ENCODE measurements at places on chromosomes 13 and 19.

- DNase-seq: no peak
Measured at GRCh38 chr13:80386592-80386991, 45.7 kb upstream of the SPRY2 start.

DNA sequence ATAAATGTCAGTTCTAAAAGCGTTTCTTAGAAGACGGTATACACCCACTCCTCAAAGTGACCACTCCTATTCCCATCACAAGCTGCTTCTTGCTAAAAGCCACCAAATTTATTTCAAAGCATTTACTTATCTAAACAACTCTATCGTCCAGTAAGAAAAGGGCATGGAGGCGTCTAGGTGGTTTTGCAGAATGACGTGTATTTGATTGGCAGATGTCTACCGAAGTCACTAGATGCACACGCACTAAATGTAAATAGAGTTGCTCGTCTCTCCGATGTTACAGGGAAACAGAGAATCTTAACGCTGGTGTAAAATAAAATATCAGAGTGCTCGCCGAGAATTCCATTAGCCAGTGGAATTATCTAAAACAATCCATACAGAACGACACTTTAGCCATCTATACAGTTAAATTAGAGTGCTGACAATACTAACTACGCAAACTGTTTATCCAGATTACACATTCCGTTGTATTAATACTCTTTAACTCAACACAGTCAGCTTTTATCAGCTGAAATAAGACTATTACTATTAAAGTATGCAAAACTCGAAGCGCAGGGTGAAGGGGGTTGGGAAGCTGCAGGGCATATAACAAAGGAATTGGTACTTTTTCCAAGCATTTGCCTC, 1.9 kb downstream of the KLF12 start:
- no peak for DNase-seq

DNA sequence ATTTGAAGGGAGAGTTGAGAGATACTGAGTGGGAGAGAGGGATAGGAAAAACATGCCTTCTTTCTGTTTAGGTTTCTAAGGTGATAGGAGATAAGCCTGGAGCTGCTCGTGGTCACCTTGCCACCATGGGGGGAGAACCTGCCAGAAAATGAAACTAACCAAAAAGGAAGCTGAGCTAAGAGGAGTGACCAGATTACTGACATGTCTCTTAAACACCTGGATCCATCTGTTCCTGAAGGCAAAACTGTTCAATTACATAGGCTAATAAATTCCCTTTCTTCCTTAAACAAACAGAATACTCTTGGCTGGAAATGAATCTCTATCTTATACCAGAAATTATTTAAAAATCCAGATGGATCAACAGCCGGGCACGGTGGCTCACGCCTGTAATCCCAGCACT, 27.3 kb downstream of the ZNF473 start:
- DNase-seq: no peak

DNA sequence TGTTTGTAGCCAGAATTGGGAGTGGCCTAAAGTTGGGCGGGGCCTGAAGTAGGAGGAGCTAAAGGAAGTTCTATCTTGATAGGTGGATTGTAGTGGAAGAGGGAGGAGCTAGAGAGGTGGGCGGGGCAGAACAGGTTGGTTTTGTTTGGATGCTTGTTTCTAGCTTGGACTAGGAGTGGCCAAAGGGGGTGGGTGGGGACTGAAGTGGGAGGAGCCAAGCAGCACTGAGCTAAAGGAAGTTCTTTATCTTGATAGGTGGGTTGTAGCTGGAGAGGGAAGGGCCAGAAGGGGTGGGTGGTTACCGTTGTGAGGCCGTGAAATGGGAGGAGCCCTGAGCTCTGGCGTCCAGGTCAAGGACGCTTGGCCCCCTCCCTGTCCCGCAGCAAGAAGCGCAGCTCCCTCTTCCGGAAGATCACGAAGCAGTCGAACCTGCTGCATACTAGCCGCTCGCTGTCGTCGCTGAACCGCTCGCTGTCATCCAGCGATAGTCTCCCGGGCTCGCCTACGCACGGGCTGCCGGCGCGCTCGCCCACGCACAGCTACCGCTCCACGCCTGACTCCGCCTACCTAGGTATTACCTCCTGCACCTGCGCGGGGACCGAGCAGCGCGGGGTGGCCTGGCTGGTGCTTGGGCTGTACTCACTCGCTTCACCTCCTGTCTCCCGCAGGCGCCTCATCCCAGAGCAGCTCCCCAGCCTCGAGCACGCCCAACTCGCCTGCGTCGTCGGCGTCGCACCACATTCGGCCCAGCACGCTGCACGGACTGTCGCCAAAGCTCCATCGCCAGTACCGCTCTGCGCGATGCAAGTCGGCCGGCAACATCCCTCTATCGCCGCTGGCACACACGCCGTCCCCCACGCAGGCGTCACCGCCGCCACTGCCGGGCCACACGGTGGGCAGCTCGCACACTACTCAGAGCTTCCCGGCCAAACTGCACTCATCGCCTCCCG, 8.0 kb downstream of the DNASE2 start:
- DNase-seq: no peak

DNA sequence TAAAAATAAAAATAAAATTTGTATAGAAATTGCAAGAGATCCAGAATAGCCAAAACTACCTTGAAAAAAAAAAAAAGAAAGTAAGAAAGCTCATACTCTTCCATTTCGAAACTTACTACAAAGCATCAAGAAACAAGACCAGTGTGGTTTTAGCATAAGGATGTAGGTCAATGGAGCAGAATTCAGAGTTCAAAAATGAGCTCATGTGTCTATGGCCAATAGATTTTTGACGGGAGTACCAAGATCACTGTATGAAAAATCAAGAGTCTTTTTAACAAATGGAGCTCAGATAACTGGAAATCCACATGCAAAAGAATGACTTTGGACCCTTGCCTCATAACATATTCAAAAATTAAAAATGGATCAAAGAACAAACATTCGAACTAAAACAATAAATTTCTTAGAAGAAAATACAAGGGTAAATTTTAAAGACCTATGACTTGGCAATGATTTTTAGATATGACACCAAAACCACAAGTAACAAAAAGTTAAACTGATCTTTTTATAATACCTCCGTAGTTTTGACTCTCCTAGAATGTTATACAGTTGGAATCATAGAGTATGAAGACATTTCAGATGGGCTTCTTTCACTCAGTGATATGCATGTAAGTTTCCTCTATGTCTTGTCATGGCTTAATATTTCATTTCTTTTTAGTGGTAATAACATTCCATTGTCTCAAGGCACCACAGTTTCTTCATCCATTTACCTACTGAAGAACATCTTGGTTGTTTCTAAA, 43.2 kb downstream of the KLF12 start:
- no peak for DNase-seq

GRCh38 chr19:39341129-39341718, 997 bp upstream of the SAMD4B start:
- DNase-seq: no peak

- no peak for DNase-seq
Measured at GRCh38 chr19:35171730-35172129, 17.2 kb downstream of the FXYD5 start.

DNA sequence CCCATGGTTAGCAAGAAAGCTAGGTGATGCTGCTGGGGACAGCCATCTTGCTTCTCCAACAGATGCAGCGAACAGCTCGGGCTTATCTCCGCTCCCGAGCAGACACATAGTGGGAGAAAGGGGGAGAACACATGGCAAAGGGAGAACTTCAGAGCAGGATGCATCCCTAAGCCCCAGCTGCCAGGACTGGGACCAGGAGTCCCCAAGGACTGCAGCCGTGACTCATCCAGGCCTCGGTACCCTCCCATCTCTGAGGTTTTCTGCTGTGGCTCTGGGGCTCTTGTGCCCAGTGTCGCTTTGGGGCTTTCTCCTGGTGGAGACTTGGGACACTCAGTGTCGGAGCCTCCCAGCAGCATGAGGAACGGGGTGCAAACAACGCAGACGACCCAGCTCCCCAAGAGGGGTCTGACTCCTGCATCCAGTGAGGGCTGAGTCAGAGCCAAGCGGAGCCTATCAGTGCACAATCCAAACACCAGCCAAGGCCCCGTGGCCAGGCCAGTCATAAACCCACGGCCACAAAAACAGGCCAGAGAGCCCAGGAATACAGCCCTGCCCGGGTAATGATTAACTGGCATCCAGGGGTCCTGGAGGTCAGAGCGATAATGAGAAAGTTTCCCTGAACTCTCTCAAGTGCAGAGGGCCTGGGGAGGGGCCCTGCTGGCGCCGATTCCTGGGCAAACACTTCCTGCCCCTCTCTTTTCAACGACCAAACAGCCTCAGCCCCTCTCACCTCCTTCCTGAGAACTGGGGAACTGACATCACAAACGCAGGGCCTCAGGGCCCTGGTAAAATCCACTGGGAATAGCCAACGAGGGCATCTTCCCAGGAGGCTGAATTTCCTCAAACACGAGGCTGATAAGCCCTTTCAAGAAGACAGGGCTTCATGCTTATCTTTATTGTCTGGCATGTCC, 202.9 kb downstream of the USP12 start:
- no peak for DNase-seq

- no peak for DNase-seq
Measured at GRCh38 chr19:5271145-5271544, 69.5 kb downstream of the PTPRS start.

- DNase-seq: no peak
Measured at GRCh38 chr19:29583196-29583999, 22.7 kb upstream of the POP4 start.

DNA sequence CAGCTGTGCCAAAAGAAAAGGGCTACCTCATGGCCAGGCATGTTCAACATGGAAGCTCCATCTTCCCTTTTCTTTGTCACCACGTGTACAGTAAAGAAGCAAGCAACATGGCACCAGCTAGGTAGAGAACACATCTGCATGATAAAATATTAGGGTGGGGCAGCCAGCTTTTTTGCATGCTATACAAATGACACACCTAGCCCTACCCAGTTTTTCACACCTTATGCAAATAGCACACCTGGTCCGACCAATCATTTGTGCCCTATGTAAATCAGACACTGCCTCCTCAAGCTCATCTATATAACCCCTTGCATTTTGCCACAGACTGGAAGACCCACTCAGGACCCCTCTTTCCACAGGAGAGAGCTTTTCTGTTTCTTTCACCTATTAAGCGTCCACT, 85.5 kb downstream of the STOML3 start:
- DNase-seq: no peak

DNA sequence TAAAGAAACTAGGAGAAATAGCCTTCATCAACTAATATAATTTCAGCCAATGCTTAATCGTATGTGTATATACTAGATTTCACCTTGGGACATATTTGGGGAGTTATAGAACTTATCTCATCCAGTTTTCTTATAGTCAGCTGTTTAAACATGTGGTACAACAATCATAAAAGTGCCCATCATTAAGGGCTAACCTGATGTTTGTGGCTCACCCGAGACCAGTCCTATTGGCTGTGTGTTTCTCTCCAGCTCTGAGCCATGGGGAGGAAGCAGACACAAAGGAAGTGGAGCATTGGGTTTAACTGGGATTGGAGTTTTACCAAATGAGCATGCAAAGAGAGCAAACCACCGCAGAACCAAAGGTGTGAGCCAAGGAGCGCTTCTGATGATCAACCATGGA, 114.3 kb upstream of the KLF12 start:
- DNase-seq: no peak

GRCh38 chr19:11300811-11301120, 4.8 kb downstream of the TSPAN16 start:
- DNase-seq: no peak

DNA sequence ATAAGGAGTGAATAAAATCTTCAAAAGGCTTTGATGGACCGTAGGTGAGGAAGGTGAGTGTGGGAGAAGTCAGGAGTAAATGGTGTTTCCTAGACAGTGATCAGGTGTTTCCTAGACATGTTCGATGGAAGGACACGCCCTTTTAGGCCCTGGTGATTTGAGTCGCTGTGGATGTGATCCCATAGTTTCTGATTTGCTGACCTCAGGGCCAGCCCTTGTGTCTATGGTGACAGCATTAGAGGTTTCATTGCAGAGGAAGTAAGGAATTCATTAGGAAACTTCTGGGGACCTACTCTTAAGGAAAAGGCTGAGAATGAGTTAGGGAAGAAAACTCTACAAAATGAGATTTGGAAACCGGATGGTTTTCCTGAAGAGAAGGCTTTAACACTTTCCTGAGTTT, 31.5 kb upstream of the RNF113B start:
- no peak for DNase-seq

DNA sequence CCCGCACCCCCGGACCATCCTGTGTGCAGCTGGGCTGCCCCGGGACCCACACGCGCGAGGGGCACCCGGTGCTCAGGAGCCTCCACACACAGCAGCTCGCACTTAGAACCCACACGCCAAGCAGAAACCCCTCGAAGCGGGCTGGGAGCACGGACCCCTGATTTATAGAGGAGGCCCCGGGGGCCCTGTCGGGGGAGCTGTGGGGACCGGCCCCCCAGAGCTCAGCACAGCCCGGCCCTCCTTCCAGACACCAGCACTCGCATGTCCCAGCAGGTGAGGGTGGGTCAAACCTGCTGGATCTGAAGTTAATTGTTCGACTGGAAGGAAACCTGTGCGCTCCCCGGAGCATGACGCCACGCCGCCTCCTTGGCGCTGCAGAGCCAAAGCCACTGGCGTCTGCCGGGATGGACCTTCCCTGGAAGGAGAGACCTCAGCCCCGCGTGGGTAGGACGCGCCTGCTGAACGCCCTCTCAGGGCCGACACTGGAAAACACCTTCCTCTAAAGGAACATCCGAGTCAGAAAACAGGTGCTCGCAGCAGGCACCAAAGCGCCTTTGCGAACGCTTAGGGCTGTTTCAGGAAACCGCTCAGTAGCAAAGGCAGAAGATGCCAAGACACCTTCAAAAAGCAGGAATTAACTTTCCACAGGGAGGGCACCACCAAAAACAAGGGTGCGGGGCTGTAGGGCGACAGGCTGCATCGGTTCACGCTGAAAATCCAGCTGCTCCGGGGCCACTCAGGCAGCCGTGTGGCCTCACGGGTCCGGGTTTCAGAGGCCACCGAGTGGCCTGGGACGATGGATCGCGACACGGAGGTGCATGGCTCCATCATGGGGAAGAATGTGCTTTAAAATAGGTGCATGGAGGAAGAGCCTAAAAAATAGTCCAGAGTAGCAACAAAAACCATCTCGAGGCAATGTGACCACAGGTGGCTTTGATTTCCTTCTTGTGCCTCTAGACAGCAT, 37.8 kb upstream of the GRTP1 start:
- DNase-seq: no peak

GRCh38 chr19:55379174-55379573, 2.5 kb downstream of the TMEM190 start:
- DNase-seq: no peak

DNA sequence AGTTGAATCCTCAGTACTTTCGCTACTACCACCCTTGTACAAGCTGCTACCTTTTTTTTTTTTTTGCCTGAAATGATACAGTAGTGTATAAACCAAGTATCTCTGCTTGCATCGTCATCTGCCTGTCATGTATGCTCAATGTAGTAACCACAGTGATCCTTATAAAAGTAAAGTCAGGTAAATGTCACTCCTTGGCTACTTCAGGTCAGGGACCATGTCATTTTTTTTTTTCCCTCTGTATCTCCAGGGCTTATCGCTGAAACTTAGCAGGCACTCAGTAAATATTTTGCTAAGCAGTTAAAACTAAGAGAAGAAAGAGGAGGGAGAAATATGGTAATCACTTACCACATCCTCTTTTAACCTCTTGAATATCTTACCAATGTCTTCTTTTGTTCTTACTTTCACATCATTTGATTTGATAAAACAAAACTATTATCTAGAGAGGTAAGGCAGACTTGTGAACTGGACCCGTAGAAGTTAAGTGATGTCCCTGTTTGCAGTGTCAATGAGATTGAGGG, 96.8 kb upstream of the KLF12 start:
- DNase-seq: no peak

GRCh38 chr13:105471673-105472072, 1063.8 kb downstream of the EFNB2 start:
- DNase-seq: no peak

- no peak for DNase-seq
Measured at GRCh38 chr13:69315039-69315438, 792.6 kb upstream of the ATXN8OS start.

- DNase-seq: no peak
Measured at GRCh38 chr19:30645946-30646577, 273.9 kb downstream of the ZNF536 start.

Measured in hypothalamus (tissue), 51 donors.